Activated naive CD4-positive, alpha-beta T cell treated with anti-CD3 and anti-CD28 coated beads, Interleukin-2, amount 50 U/mL, for 72 hours (primary cell): ENCODE measurements at places on chromosomes 3 and 15.

GRCh38 chr15:67803996-67804843 lies 21.1 kb upstream of the SKOR1 start:
- no peak for DNase-seq

DNA sequence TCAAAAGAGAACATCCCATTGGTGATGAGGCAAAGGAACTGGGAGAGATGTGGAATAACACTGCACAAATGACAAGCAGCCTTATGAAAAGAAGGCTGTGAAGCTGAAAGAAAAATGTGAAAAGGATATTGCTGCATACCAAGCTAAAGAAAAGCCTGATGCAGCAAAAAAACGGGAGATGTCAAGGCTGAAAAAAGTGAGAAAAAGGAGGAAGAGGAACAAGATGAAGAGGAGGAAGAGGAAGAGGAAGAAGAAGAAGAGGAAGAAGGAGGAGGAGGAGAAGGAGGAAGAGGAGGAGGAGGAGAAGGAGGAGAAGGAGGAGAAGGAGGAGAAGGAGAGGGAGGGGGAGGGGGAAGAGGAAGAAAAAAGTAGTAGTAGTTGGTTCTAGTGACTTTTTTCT lies 41.8 kb upstream of the TEX9 start:
- DNase-seq, result no peak

- no peak for DNase-seq
Measured at GRCh38 chr3:42529468-42529867, 27.0 kb downstream of the VIPR1 start.

- DNase-seq, result no peak
Measured at GRCh38 chr3:81164806-81165205, 596.6 kb downstream of the GBE1 start.

DNA sequence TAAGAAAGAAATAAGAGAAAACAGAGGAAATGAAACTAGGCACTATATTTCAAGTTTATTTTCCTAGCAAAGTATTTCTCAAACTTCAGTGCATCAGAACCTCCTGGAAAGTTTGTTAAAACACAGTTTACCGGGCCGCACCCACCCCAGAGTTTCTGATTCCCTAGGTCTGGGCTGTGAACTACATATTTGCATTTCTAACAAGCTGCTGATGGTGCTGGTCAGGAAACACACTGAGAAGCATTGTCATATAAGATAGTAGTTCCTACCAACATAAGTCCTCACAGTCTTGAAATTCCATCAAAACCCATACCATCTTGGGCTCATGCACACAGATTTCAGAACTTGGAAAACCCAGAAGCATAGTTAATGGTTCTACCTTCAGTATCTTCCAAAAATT lies 8.3 kb downstream of the SLC9A9 start:
- no peak for DNase-seq

DNA sequence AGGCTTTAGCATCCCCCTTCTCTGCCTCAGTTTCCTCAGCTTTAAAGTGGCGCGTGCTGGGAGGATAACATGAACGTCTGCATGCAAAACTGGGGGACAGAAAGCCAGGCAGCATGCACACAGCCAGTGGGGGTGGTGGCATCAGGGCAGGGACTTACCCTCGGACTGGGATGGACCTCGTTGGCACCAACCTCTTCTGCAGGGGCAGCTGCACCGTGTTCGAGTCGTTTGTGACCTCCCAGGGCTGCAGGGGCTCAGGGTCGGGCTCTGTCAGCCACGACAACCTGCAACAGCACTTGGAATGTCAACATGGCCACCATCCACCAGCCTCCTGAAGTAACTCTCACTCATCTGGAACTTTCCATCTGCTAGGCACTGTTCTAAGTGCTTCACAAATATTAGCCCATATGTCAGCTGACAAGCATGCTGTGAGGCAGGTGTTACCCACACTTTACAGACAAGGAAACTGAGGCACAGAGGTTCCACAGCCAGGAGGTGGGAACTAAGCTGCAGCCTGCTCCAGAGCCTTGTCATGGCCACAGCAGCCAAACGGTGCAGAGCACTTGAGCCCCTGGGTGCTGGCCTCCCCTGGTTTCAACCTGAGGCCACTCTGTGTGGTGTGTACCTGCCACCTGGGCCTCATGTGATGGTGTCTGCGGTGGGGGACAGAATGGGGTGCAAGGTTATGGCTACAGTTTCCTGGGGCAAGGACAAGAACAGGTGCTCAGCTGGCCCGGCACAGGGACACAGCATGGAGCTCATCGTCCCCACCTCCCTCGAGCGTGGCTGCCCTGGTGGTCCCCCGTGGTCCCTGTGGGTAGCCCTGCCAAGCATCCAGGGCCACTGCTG lies 6.7 kb downstream of the C3orf22 start:
- DNase-seq, result no peak

DNA sequence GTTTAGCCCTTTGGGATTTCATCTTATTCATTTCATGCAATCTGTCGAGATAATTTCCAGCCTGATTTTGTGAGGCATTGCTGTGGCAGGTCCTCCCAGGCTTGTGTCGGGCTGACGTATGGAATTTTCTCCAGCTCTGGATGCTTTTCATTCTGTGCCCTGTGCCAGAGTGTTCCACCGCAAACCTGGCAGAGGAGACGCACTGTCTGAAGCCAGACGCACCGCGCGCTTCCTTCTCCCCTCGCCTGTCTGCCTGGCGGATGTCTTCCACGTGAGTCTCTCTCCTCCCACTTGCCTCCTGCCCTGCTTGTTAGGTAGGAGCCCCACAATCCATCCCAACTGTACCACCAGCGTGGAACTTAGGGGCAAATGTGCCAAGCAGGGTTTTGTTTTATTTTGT lies 20.1 kb upstream of the GLCE start:
- DNase-seq, result no peak

GRCh38 chr3:100354850-100355249 lies 20.3 kb downstream of the NIT2 start:
- DNase-seq, result no peak

DNA sequence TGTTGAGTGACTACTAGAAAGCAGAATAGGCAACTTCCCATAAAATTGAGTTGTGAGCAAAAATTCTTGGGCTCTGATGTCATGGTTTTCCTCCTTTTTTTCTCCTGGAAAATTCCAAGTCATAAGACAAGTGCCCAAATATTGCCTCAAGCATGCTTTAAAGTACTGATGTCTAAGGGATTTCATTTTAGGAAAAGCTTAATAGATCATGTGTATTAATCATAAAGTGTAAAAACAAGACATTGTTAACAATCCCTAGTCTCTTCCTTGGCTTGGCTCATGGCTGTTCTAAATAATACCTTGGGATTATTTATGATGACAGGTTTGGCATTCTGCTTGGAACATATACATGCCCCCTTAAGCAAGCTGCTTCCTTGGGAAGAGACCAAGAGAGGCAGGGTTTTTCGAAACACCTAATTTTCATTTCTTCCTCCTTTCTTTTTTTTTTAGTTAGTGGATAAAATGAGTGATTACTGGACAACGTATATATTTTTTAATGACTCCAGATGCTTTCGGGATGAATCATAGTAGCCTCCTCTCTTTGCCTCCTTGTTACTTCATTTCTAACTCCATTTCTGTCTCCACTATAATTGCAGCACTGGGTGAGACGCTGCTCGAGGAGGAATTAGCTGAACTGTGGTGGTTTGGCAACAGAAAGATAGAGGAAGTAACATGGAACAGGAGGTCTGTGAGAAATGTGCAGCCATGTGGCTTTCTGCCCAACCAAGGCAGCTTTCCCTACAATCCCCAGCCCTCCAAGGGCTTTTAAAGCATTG lies 104.9 kb downstream of the TPRG1 start:
- no peak for DNase-seq

GRCh38 chr3:86990734-86991481 lies at the start of gene VGLL3:
VGLL3 (minus strand) TSS chr3:86991149; CDS start chr3:86990743, 406 bp downstream.
- peak; percentile 2 for DNase-seq

DNA sequence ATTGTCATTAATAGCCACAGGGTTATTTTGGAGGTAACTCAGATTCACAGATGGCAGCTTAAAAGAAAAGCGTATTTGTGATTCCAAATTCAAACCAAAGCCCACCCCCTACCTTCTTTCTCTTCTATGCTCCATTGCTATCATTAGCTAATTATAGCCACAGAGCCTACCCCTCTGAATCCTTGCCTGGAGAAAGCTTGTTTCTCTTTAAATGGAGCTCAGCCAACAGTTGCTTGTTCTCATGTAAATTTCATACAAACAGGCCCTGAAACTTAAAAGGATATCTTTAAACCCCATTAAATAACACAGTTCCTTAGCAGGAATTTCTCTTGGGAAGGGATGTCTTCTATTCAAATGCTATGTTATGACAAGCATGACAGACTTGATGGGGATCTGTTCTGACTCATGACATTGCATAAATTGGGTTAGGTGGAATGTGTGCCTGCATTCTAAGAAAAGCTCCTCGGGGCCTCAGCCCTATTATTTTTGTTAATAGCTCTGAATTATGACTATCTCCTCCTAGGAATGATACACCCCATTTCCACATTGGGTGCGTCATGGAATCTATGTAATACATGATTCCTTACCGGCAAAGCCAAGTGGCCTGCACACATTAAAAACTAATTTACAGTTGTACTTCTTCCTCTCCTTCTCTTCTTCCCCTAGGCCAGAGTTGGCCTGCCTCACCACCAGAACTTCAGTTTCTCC lies 265.8 kb downstream of the TAFA4 start:
- DNase-seq, result no peak

- DNase-seq, result no peak
Measured at GRCh38 chr3:111076732-111077131, 5.1 kb downstream of the NECTIN3 start.

- DNase-seq, result no peak
Measured at GRCh38 chr3:187196573-187197334, 532 bp upstream of the RTP1 start.

- no peak for DNase-seq
Measured at GRCh38 chr15:80732167-80732566, 37.1 kb downstream of the ABHD17C start.

- peak; percentile 57 for DNase-seq
Measured at GRCh38 chr15:68055224-68055705, 1.1 kb downstream of the PIAS1 start.

- no peak for DNase-seq
Measured at GRCh38 chr3:132154619-132155018, 119.8 kb upstream of the CPNE4 start.

GRCh38 chr15:29003840-29004233 lies 118.1 kb downstream of the APBA2 start:
- DNase-seq, result no peak

DNA sequence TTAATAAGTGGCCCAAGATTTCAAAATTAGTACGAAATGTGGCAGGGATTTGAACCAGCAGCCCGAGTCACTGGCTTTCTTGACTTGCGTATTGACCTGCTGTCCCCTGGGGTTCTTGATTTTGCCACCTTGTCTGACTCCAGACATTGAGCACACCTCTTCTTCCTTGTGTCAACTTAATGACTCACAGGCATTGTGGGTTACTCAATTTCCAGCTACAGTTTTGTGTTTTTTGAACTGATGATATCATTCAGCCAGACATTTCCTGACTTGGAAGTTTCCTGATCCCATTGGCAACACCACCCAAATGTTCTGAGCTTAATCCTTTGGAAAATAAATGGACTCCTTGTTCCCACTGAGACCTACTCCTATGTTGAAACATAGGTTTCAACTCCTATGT lies 64.2 kb downstream of the MOBP start:
- no peak for DNase-seq

DNA sequence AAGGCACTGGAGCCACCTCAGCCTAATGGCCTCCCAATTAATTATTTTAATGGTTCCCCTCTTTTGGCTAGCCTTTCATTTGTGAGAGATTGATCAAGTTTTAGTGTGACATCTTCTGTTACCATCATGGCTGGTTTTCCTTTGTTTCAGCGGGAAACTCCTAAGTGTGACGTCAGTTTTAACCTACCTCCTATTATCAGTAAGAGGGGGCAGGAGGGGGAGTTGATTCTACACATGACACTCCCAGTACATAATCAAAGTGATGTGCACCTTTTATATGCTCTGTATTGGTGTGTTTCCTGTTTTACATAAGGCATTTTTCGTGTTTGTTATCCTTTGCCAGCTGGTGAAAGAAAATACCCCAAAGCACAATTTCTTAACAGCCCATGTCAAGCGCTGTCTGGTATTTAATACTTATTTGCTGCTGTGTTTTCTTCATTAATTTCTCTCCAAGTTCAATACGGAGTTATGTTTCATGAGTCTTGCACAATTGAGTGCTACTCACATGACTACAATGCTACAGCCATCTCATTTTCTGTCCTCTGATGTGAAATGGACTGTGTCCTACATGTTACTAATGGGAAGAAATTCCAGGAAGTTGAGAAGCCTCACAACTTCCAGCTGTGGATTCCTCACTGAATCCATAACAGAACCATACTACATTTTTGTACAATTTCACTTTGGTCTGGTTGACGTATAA lies 52.2 kb upstream of the POLR2M start:
- no peak for DNase-seq

DNA sequence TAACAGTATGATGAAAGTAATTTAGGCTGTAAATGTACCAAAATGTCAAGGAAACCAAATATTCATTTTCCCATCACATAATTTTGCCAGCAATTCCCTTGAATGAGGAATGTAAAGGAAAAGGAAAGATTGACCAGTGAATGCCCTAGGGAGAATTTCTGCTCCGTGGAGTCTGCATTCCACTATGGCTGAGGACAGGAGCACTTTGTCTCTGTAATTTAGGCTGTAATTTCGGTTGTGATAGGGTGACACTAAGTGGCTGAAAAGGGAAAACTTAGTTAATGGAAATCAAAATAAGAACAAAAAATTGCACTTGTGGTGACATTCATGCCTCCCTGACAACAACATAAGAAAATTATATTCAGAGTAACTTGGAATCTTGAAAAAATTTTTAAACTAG lies 8.3 kb upstream of the TMEM207 start:
- no peak for DNase-seq

- DNase-seq, result no peak
Measured at GRCh38 chr3:149186219-149186618, 35.4 kb downstream of the CP start.

GRCh38 chr15:67133026-67133425 lies 67.6 kb downstream of the SMAD3 start:
- DNase-seq, result no peak

DNA sequence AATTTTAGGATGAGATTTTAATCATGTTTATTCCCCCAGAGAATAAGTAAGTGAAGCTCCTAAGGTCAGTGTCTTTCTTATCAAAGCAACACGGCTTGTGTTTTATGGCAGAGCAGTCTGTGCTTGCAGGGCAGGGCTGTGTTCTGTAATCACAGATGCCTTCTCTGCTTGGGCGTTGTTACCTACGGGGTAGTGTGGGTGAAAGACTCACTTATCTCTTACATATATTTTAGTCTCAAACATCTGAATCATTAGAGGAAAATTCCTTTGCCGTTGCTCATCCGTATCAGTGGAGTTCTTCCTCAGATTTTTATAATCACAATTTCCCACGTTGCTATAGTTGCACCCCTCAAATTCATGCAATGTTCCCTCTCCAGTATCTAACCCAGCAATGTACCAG lies 271.7 kb upstream of the MEIS2 start:
- no peak for DNase-seq
